GM06990 (cell line): ENCODE measurements at places on chromosomes 1 and 21.

- DNase-seq, result no peak
Measured at GRCh38 chr1:83967336-83967735, 31.6 kb downstream of the TTLL7 start.

DNA sequence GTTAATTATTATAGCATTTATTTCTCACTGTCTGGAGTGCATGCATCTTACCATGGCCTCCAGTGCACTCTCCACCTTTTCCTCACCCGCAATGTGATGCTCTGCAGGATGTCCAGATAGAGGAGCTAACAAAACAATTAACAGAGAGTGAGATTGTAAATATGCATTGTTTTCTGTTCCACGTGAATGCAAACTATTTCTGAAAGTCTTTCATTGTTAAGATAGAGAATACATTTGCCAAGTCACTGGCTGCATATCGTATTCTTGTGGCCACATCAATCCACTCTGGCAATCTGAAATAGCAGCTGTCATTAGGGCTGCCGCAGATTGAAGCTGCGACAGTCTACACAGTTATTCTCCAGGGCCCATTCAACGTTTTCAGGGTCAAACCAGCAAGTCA is 143.8 kb downstream of the DUSP10 start:
- DNase-seq, result no peak

GRCh38 chr1:91583326-91583755 is 82.7 kb downstream of the CDC7 start:
- no peak for DNase-seq

DNA sequence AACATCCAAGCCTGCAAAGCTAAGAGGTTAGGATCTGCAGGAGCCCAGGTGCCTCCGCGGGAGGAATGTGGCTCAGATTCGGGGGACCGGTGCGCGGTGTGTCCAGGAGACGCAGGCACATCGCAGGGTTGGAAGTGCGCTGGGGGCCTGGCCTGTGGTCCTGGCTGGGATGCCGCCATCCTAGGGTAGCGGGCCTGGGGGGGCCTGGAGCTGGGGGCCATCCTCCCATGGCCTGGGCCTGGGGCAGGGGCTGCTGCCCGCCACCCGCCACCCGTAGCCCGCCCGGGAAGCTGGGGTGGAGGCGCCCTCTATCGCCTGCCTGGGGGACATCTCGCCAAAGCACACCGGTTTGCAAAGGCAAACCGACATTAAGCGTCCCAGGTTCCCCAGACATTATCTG is 170.6 kb upstream of the ARHGEF16 start:
- no peak for DNase-seq

DNA sequence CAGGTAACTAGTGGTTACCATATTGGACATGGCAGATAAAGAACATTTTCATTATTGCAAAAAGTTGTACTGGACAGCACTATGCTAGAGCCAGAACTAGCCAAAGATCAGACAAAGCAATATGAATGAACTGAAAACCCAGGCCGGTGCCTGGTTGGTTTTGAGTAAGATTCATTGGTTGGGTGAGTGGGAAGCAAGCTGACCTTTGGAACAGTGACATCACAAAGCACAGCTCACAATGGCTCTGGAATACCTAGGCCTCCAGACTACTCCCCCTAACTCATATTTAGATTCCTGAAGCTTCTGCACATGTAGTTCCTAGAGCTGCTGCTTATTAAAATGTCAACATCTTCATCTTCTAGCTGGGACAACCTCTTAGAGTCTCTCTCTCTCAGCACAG is at the start of gene TMCO2:
Gene TMCO2, plus strand, starts transcription at position 283 of the 400 bp plus-strand sequence. Its CDS starts 57 bp downstream, at position 340.
- no peak for DNase-seq

GRCh38 chr1:230725256-230726012 is 11.5 kb upstream of the AGT start:
- DNase-seq, result no peak

GRCh38 chr1:177897281-177897997 is 72.4 kb downstream of the SEC16B start:
- no peak for DNase-seq

- DNase-seq, result no peak
Measured at GRCh38 chr1:32144033-32144432, 35.4 kb upstream of the TXLNA start.

DNA sequence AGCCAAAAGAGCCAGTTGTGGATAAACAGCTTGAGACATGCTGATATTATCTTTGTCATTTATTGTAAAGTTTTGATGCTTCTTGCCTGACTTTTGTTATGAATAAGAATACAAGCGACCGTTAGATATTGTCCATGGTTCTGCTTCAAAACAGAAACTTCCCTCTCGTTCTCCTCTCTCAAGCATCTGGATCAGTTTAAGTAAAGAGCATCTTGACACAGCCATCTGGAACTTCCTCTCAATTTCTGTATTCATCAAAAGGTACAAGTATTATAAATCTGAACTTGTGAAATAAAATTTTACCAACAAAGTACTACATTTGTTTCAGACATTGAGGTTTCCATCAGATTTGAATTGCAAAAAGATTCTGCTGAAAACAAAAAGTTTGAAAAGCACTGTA is 36.4 kb upstream of the CLDN14 start:
- no peak for DNase-seq

DNA sequence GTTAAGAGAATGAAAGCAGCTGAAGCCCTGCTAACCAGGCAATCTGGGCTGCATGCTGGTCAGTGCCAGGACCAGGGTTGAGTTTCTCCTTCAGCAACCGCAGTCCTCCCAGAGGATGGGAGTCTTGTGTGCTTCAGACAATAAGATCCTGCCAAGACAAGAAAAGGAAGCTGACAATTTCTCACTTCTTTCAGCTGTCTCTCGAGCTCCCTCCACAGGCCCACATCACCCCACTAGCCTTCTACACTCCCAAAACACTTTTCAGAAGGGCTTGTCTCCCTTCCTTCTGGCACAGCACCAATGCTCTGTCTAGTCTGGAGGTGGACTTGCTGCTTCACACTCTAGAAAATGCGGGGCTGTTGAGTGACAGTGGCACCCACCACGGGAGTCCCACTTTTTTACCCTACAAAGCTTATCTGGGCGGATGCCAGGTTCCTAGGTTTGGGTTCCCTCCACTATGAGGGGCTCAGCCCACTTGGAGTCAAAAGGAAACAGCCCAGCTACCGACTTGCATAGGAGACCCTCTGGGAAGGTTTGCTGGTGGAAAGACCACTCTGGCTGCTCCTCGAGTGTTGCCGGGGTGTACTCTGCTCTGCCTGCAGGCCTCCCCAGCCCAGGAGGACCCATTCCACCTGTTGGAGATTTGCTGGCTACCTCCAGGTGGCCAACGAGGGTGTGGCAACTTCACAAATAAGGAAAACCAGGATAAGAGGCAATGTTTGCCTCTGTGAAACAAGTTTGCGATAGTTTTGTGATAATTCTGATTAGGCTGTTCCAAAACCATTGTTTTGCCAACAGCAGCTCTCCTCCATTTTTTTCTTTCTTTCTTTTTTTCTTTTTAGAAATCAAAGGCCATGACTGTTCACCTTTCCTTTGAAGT is 68.9 kb downstream of the TENT5C start:
- DNase-seq, result no peak

DNA sequence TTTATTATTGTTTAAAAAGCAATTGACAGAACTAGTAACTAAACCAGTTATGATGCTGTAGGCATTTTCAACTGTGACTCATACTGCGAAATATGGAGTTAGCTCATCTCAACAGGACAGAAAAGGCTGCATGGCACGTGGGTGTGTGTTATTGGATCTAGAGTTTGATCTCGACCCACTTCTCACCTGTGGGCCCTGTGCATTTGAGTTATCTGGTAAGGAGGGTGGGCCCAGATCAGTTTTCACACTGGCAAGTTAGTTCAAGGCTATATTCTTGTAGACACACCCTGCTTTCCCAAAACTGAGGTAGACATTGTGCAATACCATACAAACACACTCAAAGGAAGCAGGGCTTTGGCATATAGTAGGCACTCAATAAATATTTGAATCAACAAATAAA is 71.3 kb upstream of the PRDX6 start:
- DNase-seq, result no peak

DNA sequence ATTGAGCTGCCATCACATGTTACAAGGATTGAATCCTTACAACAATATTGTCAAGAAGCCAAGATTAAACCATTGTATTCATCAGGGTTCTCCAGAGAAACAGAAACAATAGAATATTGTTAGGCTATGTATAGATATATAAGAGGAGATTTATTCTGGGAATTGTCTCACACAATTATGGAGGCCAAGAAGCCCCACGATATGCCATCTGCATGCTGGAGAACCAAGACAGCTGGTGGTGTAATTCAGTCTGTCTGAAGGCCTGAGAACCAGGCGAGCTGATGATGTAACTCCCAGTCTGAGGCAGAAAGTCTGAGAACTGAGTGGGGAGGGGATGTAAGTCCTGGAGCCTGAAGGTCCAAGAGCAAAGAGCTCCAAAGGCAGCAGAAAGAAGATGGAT is 14.5 kb upstream of the TTF2 start:
- DNase-seq, result no peak
